Activated naive CD8-positive, alpha-beta T cell treated with anti-CD3 and anti-CD28 coated beads, Interleukin-2, amount 10 ng/mL, durations not matched to agents 7 days and 5 days (primary cell): ENCODE measurements at places on chromosomes 2 and 18.

- no peak for DNase-seq
Measured at GRCh38 chr2:99106913-99107312, 34.6 kb upstream of the C2orf15 start.

DNA sequence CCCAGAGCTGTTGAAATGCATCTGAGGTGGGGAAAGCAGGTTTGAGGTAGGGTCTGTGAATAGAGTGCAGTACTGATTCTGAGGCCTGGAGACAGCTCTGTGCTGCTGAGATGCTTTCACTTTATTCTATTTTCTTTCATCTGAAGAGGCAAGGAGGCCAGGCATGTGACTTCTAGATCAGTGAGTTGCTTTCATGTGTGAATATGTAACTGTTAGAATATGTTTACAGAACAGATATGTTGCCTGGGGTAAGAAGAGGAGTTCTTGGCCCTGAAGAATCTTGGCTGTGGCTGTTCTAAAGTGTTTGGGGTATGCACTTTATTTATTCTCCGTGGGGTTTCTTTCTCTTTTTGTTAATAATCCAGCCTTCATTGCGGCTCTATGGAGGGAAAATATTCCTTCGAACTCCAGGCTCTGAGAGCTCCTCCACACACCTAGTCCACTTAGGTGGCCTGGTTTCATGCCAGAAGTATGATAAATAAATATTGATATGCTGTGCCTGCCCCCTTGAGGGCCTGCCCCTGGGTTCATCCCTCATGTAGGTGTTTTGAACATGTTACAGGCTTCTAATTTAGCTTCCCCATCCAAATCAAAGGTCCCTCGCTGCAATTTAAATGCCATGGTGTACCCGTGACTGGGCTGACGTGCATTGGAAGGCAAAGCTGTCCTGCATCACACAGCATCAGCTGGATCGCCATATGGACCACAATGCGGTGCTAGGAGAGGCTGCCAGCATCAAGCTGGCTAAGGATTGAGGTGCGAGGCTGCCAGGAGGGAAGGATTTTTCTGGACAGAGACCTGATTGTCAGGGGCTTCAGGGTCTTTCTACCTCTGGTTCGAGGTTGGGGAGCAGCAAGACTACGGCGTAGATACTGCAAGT, 102.9 kb downstream of the PRKCE start:
- no peak for DNase-seq

GRCh38 chr2:207694811-207695281, 16.6 kb upstream of the CCNYL1 start:
- no peak for DNase-seq

DNA sequence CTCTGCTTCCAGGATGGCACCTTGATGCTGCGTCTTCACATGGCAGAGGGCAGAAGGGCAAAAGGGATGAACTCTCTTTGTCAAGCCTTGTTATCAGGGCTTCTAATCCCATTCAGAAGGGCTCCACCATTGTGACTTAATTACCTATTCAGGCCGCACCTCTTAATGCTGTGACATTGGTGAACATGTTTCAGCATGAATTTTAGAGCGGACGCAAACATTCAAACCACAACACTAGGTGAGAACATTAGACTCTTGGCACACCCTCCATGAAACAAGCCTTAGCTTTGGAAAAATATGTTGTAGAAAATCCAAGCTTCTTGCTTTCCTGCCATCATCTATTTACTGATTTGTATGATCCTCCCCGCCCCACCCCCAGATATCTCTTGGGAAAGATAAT, 17.9 kb downstream of the DAW1 start:
- no peak for DNase-seq

- DNase-seq = no peak
Measured at GRCh38 chr2:19754907-19755306, 146.9 kb downstream of the TTC32 start.

GRCh38 chr2:30865892-30866681, 58.8 kb upstream of the CAPN13 start:
- no peak for DNase-seq

DNA sequence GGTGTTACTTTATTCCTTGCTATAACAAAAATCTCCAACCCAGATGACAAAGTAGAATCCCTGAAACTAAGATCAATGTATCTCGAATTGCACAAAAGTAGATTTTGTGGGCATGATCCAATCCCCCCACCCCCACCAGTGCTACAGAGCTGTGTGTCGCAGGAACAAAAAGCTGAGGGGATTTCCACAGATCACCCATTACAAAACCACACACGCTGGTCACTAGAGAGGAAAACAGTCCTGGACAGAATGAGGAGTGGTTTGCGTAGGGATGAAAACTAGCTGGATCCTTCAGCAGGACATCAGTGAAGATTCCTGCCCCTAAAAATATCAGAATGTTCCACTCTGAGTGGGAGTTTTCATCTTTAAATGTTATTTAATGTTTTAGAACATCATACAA, 165.3 kb upstream of the STK17B start:
- DNase-seq = no peak

DNA sequence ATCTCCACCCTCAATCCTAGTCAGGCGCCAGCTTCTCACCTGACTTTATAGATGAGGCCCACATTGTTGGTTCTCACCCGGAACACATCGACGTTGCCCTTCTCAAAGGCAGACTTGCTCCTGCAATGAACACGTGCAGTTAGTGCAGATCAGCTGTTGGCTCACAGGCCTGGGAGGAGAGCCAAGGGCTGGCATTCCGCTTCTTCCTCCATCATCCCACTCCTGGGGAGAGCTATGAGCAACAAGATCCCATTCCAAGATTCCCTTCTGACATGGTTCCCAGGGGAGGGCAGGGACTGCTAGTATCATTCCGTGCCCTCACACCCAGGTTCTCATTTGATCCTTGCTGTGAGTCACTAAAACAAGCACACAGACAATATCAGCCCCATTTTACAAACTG, 15.1 kb downstream of the LOXHD1 start:
- DNase-seq = no peak

DNA sequence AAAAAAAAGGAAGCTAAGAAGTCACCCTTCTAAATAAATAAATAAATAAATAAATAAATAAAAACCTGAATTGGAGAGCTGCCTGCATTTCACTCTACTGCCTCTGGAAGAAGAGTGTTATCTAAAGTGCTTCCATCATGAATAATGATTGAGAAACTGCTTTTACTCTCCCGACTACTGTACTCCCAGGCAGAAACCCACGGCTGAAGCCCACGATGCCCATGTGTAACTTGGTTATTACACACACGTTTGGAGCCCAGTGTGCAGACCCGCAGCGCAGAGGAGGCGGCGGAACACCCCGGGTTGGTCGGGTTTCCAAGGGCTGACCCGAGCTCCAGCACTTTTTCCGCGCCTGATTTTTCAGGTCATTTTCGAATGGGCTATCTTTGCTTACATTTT, 697 bp upstream of the SPATS2L start:
- peak; percentile 40 for DNase-seq
